ENCODE measurements at places on chromosomes 3 and 15. TPM values are rescaled to one million over a fixed set of nuclear protein-coding genes. Genes with fewer than 3 reads are reported as not detected.

- H3K4me3 ChIP-seq: no peak overlapping the region
- H3K27me3 ChIP-seq: no peaks in the 10 kb centered on the region
- H3K27ac ChIP-seq: no peak overlapping the region
- peaks cover 39% of the 10 kb centered on the region for H3K4me1 ChIP-seq
These were observed 240.0 kb upstream of the SEMA6D start for GRCh38 chr15:47477341-47477740.

DNA sequence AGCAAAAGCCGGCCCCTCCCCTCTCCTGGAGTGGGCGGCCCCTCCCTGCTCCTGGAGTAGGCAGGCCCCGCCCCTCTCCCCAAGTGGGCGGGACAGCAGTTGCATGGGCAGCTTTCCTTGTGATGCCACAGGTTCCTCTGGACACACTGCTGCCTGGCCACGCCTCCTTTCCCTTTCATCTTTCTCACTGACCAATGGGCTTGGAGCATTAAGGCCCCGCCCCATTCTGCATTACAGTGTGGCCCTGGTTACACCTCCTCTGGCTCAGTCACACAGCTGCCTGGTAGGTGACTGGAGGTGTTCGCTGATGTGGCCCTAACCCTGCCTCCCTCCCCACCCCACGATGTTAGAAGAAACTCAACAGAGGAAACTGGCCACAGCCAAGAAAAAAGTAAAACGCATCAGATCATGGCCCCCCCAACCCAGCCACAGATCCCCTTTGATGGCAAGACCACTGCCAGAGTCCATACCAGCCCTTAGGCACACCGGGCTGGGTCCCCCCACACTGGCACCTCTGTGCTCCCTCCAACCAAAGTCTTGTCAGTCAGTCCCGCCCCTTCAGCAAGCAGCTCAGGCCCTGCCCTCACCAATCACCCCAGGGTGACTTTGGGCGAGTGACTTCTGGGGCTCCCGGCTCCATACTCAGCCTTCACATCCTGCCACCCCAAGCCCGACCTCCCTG is 84.3 kb downstream of the ADAMTS7 start:
- no peak for DNase-seq
- no peaks in the 10 kb centered on the region for H3K36me3 ChIP-seq
- no peaks in the 10 kb centered on the region for H3K4me1 ChIP-seq
- H3K27ac ChIP-seq: no peak overlapping the region

Gene LRTM1
- not detected for total RNA-seq

GRCh38 chr3:194931347-194931746 is 245.7 kb downstream of the FAM43A start:
- H3K27me3 ChIP-seq: no peaks in the 10 kb centered on the region
- no peak overlapping the region for H3K4me3 ChIP-seq
- no peak for DNase-seq
- H3K27ac ChIP-seq: peak overlapping the region; percentile 7
- H3K36me3 ChIP-seq: no peaks in the 10 kb centered on the region
- peaks cover 9% of the 10 kb centered on the region for H3K4me1 ChIP-seq

Gene FBXL2
- total RNA-seq: 28.7 TPM

Gene SOX2
- 8.7 TPM for total RNA-seq

Gene C3orf85
- total RNA-seq: not detected

Gene CSPG5
- 24.9 TPM for total RNA-seq

DNA sequence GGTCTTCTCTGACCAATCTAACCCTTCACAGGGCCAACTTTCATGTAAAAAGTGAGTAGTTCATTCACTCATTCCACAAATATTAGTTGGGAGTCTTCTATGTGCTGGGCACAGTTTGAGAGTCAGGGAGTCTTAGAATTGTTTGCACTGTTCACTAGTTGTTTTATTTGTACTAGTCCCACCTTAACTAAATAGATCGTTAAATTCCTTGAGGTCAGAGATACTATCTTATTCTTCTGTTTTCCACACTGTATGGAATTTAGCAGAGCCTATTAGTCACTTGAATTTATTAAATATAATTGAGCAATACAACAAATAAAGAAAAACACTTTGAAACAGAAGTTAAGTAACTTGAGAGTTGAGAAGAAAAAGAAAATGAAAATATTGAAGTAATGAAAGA is 40.8 kb upstream of the SPTSSB start:
- no peak for DNase-seq
- no peaks in the 10 kb centered on the region for H3K4me1 ChIP-seq
- no peaks in the 10 kb centered on the region for H3K36me3 ChIP-seq

GRCh38 chr15:56371495-56372147 is 6.4 kb downstream of the TEX9 start:
- H3K27ac ChIP-seq: no peak overlapping the region
- H3K4me1 ChIP-seq: no peaks in the 10 kb centered on the region
- H3K27me3 ChIP-seq: no peaks in the 10 kb centered on the region
- no peak overlapping the region for H3K4me3 ChIP-seq
- DNase-seq: no peak

DNA sequence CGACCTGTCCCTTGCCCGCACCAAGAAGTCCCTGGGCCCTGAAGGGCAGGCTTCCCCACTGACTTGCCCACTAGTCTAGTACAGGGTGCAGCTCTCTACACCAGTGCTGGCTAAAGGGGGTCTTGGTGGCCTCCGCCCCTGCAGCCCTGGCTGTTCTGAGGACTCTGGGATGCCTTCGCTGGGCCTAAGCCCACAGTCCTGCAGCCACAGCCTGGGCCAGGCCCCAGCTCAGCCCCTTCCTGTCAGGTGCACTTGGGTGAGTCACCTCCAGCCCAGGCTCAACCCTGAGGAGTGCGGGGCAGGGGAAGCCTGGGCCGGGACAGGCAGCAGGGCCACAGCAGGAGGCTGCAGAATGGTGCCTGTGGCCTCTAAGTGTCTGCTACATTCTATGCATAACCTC is 971 bp downstream of the C3orf22 start:
- no peaks in the 10 kb centered on the region for H3K36me3 ChIP-seq
- no peak overlapping the region for H3K27ac ChIP-seq
- H3K4me1 ChIP-seq: no peaks in the 10 kb centered on the region
- H3K27me3 ChIP-seq: no peaks in the 10 kb centered on the region
- no peak overlapping the region for H3K4me3 ChIP-seq

Gene GATA2
- total RNA-seq: 37.0 TPM

- H3K4me1 ChIP-seq: no peaks in the 10 kb centered on the region
- H3K36me3 ChIP-seq: no peaks in the 10 kb centered on the region
- H3K27ac ChIP-seq: no peak overlapping the region
- DNase-seq: no peak
- H3K4me3 ChIP-seq: no peak overlapping the region
- no peaks in the 10 kb centered on the region for H3K27me3 ChIP-seq
These were observed 11.8 kb upstream of the LIPC start for GRCh38 chr15:58419803-58420524.

DNA sequence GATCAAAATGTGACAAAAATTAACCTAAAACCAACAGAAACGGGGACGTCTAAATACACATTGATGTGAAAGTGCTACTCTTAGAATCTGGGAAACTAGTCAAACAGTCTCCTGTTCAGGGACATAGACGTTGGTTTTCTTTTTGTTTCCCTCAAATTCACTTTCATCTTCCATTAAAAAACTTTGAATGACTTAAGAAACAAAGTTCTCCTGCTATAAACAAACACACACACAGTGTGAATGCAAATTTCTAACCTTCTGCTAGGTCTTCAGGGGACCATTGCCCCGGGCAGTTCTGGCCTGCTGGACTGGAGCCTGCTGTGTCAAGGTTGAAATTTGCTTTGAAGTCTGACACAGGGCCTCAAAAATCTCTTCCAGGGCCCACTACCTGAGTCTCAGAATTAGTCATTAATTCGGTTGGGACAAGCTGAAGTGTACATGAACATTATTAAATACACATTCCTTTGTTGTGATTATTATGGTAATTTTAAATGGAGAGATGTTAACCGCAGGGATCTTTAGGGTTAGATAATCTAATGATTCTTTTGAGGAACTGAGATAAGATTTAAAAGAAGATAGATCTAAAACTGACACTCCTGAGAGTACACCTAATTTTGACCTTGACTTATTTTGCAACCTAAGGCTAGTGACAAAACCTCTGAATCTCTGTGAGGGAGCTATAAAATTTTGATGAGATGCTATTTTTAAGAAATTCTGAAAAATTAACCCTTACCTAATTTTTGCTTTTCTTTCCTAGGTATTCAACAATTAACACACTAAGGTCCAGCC is 1260.4 kb downstream of the ROBO1 start:
- H3K36me3 ChIP-seq: no peaks in the 10 kb centered on the region
- H3K4me3 ChIP-seq: no peak overlapping the region
- H3K27ac ChIP-seq: no peak overlapping the region
- H3K4me1 ChIP-seq: peaks cover 10% of the 10 kb centered on the region
- no peak for DNase-seq

Gene FOXB1
- total RNA-seq: not detected

- no peak for DNase-seq
- no peaks in the 10 kb centered on the region for H3K27me3 ChIP-seq
- H3K36me3 ChIP-seq: no peaks in the 10 kb centered on the region
- no peak overlapping the region for H3K4me3 ChIP-seq
- H3K27ac ChIP-seq: no peak overlapping the region
- H3K4me1 ChIP-seq: peaks cover 7% of the 10 kb centered on the region
These were observed 5.5 kb upstream of the NTRK3 start for GRCh38 chr15:88262064-88262463.

Gene COPS2
- 46.3 TPM for total RNA-seq

DNA sequence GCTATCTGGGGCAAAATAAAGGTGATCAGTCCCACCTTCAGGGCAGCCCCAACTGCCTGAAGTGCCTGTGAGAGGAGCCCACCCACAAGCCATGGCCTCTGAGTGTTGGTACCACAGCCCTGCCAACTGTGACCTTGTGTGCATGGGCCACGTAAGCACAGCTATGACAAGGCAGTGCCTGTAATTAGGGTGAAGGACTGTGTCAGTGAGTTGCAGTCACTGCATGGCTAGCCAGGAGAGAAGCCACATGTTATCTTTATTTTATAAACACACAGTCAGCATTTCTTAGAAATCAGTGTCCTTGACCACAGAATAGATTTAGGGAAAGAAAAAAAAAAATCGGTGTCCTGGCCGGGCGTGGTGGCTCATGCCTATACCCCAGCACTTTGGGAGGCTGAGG is 24.8 kb downstream of the EXOSC7 start:
- H3K27me3 ChIP-seq: no peaks in the 10 kb centered on the region
- no peak for DNase-seq
- no peak overlapping the region for H3K4me3 ChIP-seq
- peaks cover 2% of the 10 kb centered on the region for H3K4me1 ChIP-seq

DNA sequence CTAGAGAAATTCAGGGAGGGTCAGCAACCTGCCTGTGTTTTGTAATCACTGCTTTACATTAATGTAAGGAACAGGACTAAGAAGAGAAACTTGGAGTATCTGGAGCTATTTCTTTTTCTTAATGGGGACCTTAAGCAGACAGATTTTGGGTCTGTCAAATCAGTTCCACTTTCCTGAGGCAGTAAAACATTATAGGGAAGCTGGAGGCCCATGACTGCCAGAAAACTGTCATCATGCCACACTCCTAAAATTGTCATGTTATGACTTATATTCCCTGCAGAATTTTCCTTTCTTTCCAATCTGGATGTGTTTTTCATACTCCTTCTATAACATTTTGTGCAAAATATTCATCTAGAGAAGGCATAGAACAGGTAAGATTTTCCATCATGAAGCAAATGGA is 28.8 kb downstream of the DGKG start:
- H3K36me3 ChIP-seq: no peaks in the 10 kb centered on the region
- H3K27me3 ChIP-seq: peaks cover 10% of the 10 kb centered on the region
- no peak overlapping the region for H3K4me3 ChIP-seq
- H3K4me1 ChIP-seq: no peaks in the 10 kb centered on the region
- no peak overlapping the region for H3K27ac ChIP-seq
- DNase-seq: no peak

Gene IGF2BP2
- total RNA-seq: 15.6 TPM

- DNase-seq: no peak
- no peaks in the 10 kb centered on the region for H3K27me3 ChIP-seq
- no peaks in the 10 kb centered on the region for H3K36me3 ChIP-seq
- H3K27ac ChIP-seq: peak overlapping the region; percentile 40
These were observed 24.5 kb downstream of the HHLA2 start for GRCh38 chr3:108320746-108321350.

DNA sequence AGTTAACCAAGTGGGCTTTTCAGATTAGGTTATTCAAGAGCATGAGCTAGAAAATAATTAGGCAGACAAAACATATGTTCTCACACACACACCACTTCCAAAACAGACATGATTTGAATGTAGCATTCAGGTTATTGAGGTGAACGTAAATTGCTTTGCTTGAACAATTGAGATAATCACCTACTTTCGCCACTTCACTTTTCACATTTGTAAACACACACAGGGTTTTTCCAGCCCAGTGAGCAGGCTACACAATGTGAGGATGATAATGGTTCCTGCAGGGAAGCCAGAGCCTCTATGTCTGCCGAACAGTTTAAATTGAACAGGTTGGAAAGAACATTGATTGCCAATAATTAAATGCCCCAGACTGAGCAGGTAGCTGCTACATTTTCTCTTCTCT is 560.8 kb downstream of the OCA2 start:
- H3K27me3 ChIP-seq: no peaks in the 10 kb centered on the region
- no peak for DNase-seq
- no peak overlapping the region for H3K27ac ChIP-seq

DNA sequence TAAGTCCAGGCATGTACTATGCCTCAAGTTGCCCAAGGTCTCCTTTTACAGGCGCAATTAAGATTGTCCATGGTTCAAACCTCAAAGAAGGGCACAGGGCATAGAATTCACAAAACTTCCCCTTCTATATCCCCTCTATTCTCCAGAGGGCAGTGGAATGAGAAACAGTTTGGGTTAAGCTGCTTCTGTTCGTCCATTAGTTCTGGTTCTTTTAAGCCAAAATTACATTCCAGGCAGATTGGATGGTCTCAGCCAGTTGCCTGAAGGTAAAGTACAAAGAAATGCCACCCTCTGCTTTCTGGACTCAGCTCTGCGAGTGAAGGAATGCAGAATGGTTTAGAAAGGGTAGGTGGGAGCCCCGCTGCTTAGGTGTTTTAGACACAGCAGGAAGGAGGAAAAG is 200.7 kb downstream of the GREM1 start:
- DNase-seq: no peak
- no peaks in the 10 kb centered on the region for H3K4me1 ChIP-seq
- no peak overlapping the region for H3K27ac ChIP-seq
- H3K4me3 ChIP-seq: no peak overlapping the region
- H3K27me3 ChIP-seq: no peaks in the 10 kb centered on the region
- H3K36me3 ChIP-seq: no peaks in the 10 kb centered on the region

All from lung (tissue), 17 donors.